Neural crest cell (in vitro differentiated cells): ENCODE measurements at places on chromosomes 2 and 18. TPM values are rescaled to one million over a fixed set of nuclear protein-coding genes. Genes with fewer than 3 reads are reported as not detected.

DNA sequence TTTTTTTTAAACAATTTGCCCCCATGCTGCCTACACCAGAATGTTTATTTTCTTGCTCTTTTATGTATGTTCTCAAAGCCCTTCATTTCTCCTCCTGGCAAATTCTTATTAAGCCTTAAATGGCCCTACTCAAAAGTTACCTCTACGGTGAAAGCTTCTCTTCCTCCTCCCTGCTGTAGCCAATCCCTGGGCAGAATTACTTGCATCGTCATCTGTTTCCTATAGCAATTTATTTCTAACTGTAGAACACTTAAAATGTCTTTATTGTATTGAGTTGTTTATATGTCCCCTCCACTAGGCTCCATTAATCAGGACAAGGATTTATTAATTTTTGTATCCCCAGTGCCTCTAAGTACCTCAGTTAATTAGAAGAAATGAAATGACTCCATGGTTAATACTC, 2.5 kb upstream of the RAD51AP2 start:
- H3K4me3 ChIP-seq = no peak overlapping the region
- peaks cover 17% of the 10 kb centered on the region for H3K4me1 ChIP-seq
- no peak overlapping the region for H3K27ac ChIP-seq

DNA sequence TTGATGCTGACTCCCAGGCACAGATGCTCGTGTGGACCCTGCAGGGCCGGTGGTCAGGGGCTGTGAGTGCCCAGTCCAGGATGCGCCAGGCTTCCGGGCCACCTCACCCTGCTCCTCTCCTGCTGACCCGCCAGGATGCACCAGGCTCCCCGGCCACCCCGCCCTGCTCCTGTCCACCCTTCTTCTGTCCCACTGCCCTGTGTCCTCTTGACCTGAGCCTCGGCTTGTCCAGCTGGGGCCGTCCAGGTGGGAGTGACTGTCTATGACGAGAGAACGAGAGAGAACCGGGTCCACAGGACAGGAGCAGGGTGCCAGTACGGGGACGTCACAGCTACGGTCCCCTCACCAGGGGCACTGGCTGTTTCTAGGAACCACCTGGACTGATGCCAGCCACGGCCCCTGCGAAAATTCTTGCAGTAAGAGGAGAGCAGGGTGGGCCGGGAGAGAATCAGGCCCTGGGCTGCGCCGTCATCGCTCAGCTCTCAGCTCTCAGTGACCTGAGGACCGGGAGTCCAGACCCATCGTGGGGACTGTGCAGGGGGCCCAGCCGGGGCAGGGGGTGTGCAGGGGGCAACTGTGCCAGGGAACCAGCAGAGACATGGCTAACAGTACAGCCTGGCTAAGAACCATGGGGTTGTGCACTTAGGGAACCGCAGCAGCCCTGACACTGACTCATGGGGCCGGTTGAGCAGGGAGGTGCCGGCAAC, 12.9 kb upstream of the NFATC1 start:
- H3K27me3 ChIP-seq = peaks cover 11% of the 10 kb centered on the region
- peaks cover 10% of the 10 kb centered on the region for H3K4me1 ChIP-seq
- no peak overlapping the region for H3K27ac ChIP-seq
- no peak for DNase-seq

DNA sequence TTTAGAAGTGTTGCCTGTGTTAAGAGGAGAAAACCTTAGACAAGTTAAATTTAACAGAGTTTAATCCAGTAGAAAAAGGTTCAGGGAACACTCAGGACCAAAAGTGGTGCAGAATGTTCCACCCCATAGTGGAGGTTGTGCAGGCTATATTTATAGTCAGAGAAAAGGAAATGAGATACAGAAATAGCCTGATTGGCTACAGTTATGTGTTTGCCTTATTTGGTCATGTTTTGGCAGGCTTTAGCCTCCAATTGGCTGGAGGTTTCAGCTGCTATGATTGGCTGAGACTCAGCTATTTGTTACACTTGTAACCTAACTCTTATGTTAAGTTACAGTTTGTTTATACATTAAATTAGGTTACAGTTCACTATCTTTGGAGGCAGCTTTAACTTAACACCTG, 4.2 kb downstream of the STAMBP start:
- peaks cover 22% of the 10 kb centered on the region for H3K4me1 ChIP-seq
- H3K27me3 ChIP-seq = peaks cover 3% of the 10 kb centered on the region
- DNase-seq = no peak
- H3K27ac ChIP-seq = no peak overlapping the region

DNA sequence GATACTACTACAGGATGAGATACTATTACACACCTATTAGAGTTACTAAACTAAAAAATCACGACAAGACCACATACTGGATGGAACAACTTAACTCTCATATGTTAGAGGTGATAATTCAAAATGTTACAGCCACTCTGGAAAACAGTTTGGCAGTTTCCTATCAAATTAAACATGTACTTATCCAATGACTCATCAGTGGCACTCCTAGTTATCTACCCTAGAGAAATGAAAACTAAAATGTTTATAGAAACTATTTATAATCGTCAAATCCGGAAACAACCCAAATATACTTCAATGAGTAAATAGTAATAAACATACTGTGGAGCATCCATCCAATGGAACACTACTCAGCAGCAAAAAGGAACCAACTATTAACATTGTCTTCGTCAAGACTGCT, 137.0 kb upstream of the RBBP8 start:
- H3K4me3 ChIP-seq = no peak overlapping the region
- H3K27me3 ChIP-seq = no peaks in the 10 kb centered on the region
- H3K36me3 ChIP-seq = no peaks in the 10 kb centered on the region
- no peak for DNase-seq

- no peak for DNase-seq
- no peak overlapping the region for H3K27ac ChIP-seq
- peaks cover 2% of the 10 kb centered on the region for H3K36me3 ChIP-seq
Measured at GRCh38 chr18:11047817-11048216, 101.6 kb downstream of the PIEZO2 start.

DNA sequence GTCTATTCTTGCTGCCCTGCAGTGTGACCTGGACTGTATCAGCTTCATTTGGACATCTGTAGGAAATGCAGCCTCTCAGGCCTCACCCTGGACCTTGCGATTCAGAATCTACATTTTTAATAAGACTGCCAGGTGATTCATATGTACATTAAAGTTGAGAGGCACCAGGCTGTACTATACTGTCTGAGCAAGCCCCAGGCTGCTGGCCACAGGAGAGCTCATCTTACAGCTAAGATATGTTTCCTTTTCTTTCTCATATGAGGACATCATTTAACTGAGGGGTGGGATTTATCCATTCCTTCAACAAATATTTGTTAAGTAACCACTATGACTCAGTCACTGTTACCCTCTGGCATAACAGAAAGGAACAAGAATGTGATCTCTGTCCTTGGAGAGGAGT, 78.2 kb upstream of the GCFC2 start:
- no peak overlapping the region for H3K4me3 ChIP-seq
- H3K27me3 ChIP-seq = no peaks in the 10 kb centered on the region
- DNase-seq = no peak
- no peaks in the 10 kb centered on the region for H3K36me3 ChIP-seq

- no peak overlapping the region for H3K27ac ChIP-seq
- no peaks in the 10 kb centered on the region for H3K27me3 ChIP-seq
- no peaks in the 10 kb centered on the region for H3K36me3 ChIP-seq
- H3K4me1 ChIP-seq = peaks cover 10% of the 10 kb centered on the region
- H3K4me3 ChIP-seq = no peak overlapping the region
- no peak for DNase-seq
Measured at GRCh38 chr2:96163768-96164429, 18.7 kb upstream of the DUSP2 start.

The IL36G gene
- not detected in 2 replicates for total RNA-seq

- H3K4me1 ChIP-seq = no peaks in the 10 kb centered on the region
- H3K27ac ChIP-seq = no peak overlapping the region
- peaks cover 20% of the 10 kb centered on the region for H3K36me3 ChIP-seq
Measured at GRCh38 chr2:8761529-8762164, 75.8 kb downstream of the KIDINS220 start.

- H3K27me3 ChIP-seq = no peaks in the 10 kb centered on the region
- H3K4me1 ChIP-seq = no peaks in the 10 kb centered on the region
- no peaks in the 10 kb centered on the region for H3K36me3 ChIP-seq
- no peak overlapping the region for H3K27ac ChIP-seq
- DNase-seq = no peak
Measured at GRCh38 chr2:197857476-197858107, 53.2 kb downstream of the PLCL1 start.

The CABLES1 gene
- 2.2 and 2.3 TPM in 2 replicates for total RNA-seq

The SIX3 gene
- total RNA-seq = not detected in 2 replicates
